ENCODE measurements at places on chromosomes 4 and X. TPM values are rescaled to one million over a fixed set of nuclear protein-coding genes. Genes with fewer than 3 reads are reported as not detected.

- no peak for DNase-seq
Observed at GRCh38 chrX:96764864-96765263, 80.2 kb downstream of the DIAPH2 start.

GRCh38 chr4:174794543-174795094 is 34.4 kb downstream of the GLRA3 start:
- DNase-seq: no peak

Gene CMC4
- total RNA-seq: 10.8 TPM

- DNase-seq: no peak
Observed at GRCh38 chr4:76156635-76157034, 8.4 kb upstream of the NUP54 start.

DNA sequence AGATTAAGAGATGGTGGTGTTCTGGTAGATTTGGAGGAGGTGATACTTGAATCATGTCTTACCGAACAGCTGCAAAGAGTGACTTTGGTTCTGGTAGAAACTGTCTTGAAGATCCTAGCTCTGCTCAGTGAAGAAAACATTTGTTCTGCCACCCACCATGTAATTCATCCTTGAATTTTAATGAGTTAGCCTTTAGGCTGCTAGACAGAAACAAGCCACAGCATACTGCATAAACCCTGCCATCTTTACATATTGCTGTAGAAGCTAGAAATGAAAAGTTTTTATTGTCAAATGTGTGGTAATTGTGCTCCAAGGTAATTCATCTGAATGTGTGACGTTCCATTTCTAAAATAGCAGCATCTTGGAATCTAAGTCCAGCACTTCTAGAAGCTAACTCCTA is 161.0 kb upstream of the RAPGEF2 start:
- no peak for DNase-seq

Gene APBB2
- total RNA-seq: 47.5 TPM

GRCh38 chr4:77893451-77893850 is 30.8 kb downstream of the MRPL1 start:
- no peak for DNase-seq
